ENCODE measurements at places on chromosomes 2 and 18.

DNA sequence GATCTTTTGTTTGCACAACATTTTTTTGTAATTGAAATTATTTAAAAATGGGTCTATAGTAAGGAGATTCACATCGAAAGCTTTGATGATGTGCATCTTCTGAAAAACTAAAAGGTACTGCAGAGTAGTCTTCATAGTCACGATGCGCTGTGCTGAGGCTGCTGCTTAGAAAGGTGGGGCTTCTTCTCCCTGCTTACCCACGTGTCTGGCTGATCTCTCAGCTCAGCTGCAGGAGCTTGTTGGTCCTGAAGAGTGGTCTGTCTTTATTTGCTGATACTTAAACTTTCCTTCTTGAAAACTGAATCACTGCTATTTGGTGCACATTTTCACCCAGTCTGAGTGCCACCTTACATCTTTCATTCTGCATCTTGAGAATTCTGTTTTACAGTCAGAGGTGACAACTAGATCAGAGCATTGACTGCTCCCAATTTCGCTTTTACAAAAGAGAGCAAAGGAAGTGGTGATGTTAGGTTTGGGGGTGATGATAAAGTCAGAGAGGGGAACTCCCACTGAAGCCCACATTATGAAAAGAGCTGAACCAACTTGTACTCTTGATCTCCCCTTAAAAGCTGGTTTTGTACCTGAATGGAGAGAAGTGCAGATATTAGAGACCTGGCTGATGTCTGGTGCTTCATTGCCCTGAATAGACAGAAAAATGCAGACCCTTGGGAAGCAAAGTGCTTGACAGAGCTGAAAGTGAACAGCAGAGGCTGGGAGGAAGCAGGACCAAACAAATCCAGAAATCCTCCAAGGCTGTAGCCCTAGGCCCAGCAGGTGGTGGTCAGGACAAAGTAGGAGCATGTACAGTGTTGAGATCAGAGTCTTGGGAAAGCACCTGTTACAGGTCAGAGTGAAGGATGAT, 984.5 kb downstream of the TSN start:
- no peak for DNase-seq

GRCh38 chr18:67310826-67311225, 205.7 kb downstream of the DSEL start:
- no peak for DNase-seq

- no peak for DNase-seq
These were observed 29.0 kb upstream of the MAL start for GRCh38 chr2:94996305-94997100.

DNA sequence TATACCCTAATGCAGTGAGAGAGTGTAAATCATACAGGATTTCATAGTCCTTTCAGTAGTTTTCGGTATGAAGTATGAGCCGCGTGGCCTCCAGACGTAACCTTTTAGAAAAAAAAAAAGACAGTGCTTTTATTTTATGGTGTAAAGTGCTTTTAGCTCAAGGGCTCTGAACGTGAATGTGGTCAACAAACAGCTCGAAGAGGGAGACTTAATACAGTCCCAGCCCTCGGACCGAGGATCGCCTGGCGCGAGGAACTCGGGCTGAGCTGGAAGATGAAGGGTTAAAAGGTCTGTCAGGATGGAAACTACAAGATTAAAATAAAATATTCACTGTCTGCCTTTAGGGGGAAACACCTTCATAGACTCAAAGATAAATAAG, 4.0 kb upstream of the BCL11A start:
- no peak for DNase-seq

- no peak for DNase-seq
These were observed 45.3 kb downstream of the RBKS start for GRCh38 chr2:27844821-27845255.

GRCh38 chr18:9148203-9148552, 11.6 kb downstream of the ANKRD12 start:
- DNase-seq, result no peak

- DNase-seq, result no peak
These were observed 88.3 kb upstream of the ITGB6 start for GRCh38 chr2:160288324-160288723.

- no peak for DNase-seq
These were observed 66.8 kb upstream of the SEC11C start for GRCh38 chr18:59072727-59073421.

- DNase-seq, result no peak
These were observed 11.8 kb downstream of the CCDC85A start for GRCh38 chr2:56195563-56195962.

DNA sequence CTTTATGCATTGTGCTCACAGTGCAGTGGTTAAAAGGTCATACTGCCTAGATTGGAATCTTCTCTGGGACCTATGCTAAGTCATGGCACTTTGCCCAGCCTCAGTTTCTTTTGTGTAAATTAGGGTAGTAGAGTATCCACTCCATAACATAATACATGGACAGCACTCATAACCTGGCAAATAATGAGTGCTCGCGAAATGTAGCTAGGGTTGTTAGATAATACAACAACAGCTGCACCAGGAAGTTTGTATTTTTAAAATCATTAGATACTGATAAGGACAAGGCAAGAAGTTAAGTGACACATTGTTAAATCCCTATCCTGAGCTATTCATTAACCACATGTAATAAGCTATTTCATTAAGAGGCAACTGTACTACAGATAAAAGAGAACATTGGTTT, 13.8 kb upstream of the PLA2R1 start:
- no peak for DNase-seq

GRCh38 chr18:8870528-8870927, 165.2 kb downstream of the MTCL1 start:
- no peak for DNase-seq

GRCh38 chr2:191244350-191244749, 854 bp upstream of the MYO1B start:
- DNase-seq, result no peak

- no peak for DNase-seq
These were observed 742.4 kb downstream of the SATB2 start for GRCh38 chr2:198715302-198715835.

DNA sequence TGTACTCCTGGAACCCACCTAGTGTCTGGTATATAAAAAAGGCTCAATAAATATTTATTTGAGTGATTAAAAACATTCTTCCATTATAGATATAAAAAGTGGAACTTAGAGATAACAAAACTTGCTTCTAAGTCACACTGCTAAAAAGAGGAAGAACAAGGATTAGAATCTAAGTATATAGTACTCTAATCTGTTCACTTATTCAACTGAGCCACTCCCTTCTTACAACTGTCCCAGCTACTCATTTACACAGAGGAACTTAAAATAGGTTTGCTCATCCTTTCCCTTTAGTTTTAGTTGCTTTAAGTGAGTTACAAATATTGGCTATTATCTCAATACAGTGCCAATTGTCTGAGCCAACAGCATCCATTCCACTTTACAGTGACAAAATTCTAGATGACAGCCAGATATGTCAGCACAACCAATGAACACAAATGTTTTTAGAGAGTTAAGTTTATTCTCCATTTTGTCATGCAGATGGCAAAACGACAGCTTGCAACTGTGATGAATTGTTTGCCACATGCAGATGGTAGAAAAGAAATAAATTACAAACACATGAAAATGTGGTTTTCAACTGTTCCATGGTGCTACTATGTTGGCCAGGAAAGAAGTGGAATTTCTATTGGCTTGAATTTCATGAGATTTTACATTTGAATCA, 280.7 kb upstream of the ZC3H15 start:
- DNase-seq, result no peak

DNA sequence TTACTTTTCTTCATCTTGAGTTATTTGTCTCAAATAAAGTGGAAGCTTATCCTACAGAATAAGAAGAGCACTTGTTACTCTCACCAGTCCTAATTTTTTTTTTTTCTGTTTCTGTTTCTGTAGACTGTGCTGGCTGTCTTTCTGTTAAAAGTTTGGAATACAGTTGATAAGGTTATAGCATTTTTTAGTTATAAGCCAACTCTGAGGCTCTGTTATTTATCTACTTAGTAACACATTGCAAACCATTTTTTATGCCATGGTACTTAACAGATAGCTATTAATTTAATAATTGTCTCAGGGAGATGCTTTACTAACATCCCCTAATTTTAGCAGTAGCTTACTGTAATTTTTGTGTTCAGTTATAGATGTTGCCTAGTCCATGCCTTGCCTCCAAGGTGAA, 37.9 kb downstream of the CREB1 start:
- no peak for DNase-seq

GRCh38 chr2:25243995-25244394, 75.6 kb upstream of the POMC start:
- no peak for DNase-seq

GRCh38 chr18:34248727-34249126, 24.0 kb upstream of the NOL4 start:
- DNase-seq, result no peak

All from RCC 7860 (cell line).